Left renal pelvis (tissue), 4 donors: ENCODE measurements at places on chromosomes 1 and 21.

DNA sequence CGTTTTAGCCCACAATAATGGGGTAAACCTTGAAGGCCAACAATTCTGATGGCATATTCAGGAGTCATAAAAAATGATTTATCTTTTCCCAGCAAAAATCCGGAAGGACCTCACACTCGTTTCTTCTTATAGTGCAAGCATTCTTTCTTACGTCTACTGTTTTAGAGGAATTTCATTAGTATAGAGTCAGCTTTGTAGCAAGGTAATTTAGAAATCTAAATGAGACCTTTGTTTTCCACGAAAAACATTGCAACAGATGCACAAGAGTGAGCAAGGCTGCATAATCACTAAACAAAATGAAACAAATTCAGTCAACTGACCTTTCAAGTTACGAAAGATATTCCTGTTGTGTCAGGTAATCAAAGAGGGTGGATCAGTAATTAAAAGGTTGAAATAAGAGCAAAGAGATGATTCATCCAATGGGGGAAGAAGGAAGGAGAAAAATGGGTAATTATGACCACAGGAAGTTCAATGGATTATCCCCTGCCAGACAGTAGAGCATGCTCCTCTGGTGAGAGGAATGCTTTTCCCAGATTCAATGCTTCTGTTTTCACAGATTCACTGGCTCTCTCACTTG is 560 bp upstream of the CSDE1 start:
- DNase-seq, result no peak

DNA sequence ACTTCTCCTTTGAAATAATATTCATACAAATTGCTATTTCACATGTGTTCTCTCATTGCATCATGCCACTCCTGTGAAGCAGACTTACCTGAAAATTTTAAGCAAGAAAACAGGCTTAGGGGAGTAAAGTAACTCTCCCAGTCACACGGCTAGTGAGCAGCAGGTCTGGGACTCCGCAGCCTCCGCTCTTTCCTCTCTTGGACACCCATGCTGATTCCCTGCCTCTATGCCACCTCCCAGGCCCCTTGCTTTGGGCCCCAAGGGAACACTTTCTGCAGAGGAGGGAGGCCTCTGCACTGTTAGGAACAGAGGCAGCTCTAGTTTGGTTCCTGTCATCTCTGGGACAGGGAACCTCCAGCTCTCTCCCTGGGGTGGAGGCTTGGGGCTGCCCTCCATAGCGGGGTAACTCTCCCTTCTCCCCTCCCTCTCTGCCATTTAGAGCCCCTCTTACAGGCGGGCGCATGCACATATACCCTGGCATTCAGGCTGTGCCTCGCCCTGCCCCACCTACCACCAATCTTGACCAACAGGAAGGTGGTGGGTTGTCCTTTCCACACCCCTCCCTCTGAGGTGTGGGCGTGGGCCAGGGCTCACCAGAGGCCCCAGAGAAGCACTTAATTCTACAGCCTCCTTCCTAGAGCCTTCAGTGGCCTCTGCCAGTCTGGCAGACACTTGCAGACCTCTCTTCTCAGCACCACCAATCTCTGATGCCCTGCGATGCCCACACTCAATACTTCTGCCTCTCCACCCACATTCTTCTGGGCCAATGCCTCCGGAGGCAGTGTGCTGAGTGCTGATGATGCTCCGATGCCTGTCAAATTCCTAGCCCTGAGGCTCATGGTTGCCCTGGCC is at the start of gene RXFP4:
RXFP4 (plus strand) TSS at position 646 of the 852 bp plus-strand sequence; CDS start at position 718, 72 bp downstream.
- no peak for DNase-seq

- DNase-seq, result no peak
These were observed 9.8 kb upstream of the SLC30A1 start for GRCh38 chr1:211588711-211589110.

- DNase-seq, result no peak
These were observed 11.6 kb upstream of the BARHL2 start for GRCh38 chr1:90728502-90729287.

DNA sequence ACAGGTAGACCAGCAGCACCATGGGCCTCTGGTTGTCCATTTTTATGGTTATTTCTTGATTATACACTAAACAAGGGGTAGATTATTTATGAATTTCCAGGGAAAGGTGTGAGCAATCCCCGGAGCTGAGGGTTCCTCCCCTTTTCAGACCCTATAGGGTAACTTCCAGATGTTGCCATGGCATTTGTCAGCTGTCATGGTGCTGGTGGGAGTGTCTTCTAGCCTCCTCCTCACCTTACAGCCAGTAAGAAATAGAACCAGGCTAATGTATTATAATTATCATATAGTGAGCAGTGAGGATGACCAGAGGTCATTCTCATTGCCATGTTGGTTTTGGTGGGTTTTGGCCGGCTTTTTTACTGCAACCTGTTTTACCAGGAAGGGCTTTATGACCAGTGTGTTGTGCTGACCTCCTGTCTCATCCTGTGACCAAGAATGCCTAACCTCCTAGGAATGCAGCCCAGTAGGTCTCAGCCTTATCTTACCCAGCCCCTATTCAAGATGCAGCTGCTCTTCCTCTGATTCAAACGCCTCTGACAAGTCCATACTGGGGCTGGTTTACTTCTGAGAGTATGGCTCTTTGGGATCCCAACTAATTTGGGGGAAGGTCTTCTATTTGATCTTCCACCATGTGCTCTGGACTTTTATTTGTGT is 13.5 kb upstream of the TINAGL1 start:
- DNase-seq, result no peak

GRCh38 chr1:61506944-61507500 is 217.9 kb downstream of the TM2D1 start:
- no peak for DNase-seq

GRCh38 chr1:164783778-164784555 is 225.0 kb downstream of the PBX1 start:
- no peak for DNase-seq

DNA sequence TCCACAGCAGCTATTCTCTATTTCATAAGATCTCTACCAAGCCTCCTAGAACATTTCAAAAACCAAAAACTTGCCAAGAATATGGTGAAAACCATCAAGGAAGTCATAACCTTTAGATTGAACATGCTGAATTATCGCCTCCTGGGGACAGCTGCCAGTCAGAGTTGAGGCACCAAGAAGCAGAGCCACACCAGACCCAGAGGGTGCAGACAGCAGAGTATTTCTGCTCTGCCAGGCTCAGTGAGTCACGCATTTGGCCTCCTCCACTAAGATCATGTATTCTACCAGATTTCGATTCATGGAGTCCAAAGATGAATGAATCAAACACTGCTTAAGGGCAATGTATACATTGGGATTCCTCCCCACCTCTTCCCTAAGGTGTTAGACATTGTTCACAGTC is 2.1 kb downstream of the F3 start:
- no peak for DNase-seq

DNA sequence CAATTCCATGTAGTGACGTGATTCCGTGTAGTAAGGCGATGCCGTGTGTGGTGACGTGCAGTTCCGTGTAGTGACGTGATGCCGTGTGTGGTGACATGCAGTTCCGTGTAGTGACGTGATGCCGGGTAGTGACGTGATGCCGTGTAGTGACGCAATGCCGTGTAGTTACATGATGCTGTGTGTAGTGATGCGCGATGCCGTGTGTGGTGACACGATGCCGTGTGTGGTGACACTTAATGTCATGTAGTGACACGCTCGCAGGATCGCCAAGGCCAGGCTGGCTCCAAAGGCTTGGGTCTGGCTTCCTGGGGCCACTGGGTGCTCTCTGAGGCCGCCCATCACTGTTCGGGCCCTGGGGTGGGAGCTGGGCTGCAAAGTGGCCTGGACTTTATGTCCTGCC is 14.2 kb downstream of the COL18A1 start:
- DNase-seq, result no peak

GRCh38 chr1:175564723-175565122 is 178.7 kb downstream of the TNR start:
- no peak for DNase-seq
